NCI-H187 (cell line): ENCODE measurements at places on chromosomes 6 and 20.

DNA sequence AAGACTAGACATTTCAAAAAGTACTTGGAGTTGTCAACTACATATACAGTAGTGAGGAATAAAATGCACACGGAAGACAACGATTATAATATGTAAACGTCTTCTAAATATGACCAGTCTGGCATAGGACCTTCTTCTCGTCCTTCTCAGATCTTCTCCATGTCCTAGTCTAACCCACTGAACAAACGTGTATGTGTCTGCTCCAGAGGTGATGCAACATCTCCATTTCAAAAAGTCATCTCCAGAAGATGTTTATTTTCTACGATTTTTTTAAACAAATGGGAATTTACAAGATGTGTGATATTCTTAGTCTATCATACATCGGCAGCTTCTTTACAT, 89.9 kb downstream of the GPX5 start:
- DNase-seq = no peak

DNA sequence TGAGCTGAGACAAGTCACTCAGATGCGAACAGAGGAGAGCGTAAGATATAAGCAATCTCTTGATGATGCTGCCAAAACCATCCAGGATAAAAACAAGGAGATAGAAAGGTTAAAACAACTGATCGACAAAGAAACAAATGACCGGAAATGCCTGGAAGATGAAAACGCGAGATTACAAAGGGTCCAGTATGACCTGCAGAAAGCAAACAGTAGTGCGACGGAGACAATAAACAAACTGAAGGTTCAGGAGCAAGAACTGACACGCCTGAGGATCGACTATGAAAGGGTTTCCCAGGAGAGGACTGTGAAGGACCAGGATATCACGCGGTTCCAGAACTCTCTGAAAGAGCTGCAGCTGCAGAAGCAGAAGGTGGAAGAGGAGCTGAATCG, 9.5 kb upstream of the SNRNP48 start:
- DNase-seq = no peak

DNA sequence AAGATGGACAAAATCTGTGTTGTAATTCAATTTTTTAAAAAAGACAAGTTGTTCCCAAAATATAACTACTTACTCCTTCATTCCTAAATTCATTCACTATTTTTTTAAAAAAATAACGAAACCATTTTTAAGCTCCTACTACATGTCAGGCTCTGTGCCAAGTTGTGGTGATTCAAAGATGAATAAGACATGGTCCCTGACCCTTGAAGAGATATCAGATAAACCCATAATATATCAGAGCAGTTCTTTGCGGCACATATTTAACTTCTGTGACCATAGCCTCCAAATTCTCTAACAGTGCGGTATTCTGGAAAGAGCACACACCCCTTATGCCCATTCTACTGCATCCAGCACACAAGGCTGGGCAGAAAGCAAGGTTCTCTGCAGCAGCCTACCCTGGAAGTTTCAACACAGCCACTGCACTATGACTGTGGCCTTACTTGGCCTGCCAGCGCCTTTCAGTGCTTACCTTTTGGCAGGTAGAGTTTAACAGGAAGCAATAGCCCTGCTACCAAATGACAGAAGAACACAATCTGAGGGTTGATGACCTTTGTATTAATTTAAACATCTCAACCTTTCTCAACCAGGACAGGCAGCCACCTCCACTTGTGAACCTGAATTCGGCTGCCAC, 406.5 kb downstream of the BTBD9 start:
- no peak for DNase-seq

DNA sequence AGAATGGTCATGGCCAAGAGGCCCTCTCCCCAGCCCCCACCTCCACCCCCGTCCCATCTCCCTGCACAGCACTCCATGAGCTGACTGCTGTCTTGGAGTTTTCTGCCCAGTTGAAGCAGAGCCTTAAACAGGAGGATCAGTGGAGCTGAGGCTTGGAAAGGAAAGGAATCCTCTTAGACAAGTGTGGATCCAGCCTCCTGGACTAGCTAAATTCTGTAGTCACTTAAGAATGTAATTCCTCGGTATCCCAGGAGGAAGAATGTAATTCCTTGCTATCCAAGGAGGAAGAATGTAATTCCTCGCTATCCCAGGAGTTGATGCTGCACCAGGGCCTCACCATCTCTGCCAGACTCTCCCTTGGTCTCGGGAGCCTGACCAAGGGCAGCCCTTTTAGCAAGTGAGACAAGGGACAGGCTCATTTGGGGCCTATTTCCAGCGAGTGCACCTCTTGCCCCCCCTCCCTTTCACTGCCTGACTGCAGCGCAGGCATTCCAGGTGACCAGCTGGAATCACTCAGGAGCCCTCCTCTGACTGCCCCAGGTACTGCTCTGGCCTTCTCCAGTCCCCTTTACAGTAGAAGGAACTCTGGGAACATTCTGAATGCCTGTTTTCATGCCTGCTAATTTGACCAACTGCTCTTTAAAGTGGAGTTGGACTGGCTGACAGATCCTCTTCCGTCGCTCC, 76.2 kb downstream of the TCP11 start:
- DNase-seq = no peak

DNA sequence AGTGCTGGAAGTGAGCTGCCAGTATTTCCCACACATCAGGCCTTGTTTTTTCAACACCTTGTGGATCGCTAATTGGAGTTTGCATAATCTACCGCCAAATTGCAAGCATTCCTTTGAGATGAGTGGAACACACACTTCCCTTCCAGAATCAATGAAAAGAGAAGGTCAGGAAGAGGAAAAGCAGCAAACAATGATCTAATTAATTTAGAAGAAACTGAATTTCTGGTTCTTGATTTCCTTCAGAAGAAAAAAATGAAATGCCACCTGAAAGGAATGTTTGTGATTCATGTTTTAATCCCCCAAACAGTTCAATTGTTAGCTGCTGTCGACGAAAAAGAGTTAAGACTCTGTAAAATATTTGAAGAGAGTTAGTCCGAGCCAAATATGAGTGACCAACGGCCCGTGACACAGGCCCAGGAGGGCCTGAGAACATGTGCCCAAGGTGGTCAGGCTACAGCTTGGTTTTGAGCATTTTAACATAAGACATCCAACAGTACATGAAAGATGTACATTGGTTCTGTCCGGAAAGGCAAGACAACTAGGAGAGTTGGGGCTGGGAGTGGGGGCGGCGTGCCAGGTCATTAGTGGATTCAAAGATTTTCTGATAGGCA, 182.3 kb downstream of the MTFR2 start:
- DNase-seq = no peak

GRCh38 chr20:1160991-1161390, 23.8 kb downstream of the TMEM74B start:
- DNase-seq = no peak

GRCh38 chr6:106451439-106451838, 90.9 kb downstream of the CRYBG1 start:
- DNase-seq = no peak

- no peak for DNase-seq
These were observed 60.5 kb upstream of the SRSF6 start for GRCh38 chr20:43397147-43397546.

DNA sequence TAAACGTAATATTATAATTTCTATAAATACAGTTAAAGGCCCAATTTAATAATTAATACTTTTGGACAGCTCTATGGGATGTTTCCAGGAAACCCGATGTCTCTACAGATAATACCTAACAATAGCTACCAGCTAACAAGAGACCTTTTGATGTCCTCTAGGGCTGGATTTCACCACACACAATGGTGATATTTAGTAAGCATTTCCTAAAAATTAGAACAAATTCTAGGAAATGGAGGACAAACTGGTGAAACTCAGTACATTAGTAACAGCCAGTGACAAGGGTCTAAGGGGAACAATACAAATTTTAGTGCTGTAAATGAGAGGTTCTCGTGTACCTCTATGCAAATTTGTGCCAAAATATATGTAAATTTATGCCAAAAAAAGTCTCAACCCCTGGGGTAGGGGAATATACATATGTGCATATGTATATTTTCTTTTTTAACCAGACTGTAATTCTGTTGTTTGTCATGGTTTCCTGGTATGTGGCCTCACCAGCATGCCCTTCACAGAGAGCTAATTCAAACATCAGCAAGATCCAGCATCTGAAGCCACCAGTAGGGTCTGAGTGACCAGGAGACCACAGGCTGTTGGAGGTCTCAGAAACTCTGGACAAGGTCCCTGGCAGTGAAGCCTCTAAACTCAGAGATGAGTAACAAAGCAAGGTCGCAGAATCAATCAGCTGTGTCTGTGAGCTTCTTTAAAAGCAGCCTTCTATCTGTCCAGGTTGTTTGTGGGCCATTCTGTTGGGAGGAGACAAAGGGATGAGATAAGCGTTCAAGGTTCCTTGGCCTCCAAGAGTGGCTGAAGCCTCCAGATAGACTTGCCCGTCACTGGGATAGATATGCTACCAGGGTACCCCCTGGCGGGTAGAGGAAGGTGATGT, 235.1 kb upstream of the RREB1 start:
- DNase-seq = no peak

- DNase-seq = no peak
These were observed 1.6 kb upstream of the PBOV1 start for GRCh38 chr6:138219901-138220300.

- no peak for DNase-seq
These were observed 39.2 kb upstream of the TXLNB start for GRCh38 chr6:139330826-139331500.

GRCh38 chr6:63819831-63820230, 184.2 kb downstream of the PHF3 start:
- no peak for DNase-seq

- DNase-seq = no peak
These were observed 18.8 kb upstream of the ITCH start for GRCh38 chr20:34344238-34344637.

DNA sequence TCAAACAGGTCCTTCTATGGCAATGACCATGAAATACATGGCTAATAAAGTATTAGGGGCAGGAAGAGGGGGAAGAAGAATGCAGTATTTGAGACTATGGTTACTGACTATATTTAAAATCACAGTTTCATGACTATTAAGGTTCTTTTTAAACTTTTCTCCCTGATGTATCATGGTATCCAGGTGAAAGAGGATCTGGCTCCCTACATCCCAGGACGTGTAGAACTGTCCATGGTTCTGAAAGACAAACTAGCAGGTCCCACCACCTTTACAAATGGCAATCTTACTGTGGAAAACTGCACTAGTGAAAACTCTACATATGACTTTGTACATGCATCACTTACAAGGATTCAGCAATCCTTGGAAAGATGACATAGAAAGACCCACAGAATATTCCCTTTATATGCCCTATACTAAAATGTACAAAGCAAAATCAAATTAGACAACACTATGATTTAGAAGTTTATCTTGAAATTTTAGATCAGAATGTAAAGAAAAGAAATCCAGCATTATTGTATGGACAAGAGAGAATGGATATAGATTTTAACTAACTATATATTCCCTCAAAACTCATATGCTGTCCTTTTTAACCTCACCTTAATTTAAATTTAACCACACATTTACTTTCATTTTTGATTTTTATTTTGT, 33.5 kb downstream of the RPP21 start:
- no peak for DNase-seq

- DNase-seq = no peak
These were observed 43.3 kb upstream of the MRPS10 start for GRCh38 chr6:42260972-42261371.

- DNase-seq = no peak
These were observed 18.0 kb downstream of the HFE start for GRCh38 chr6:26105109-26105730.

DNA sequence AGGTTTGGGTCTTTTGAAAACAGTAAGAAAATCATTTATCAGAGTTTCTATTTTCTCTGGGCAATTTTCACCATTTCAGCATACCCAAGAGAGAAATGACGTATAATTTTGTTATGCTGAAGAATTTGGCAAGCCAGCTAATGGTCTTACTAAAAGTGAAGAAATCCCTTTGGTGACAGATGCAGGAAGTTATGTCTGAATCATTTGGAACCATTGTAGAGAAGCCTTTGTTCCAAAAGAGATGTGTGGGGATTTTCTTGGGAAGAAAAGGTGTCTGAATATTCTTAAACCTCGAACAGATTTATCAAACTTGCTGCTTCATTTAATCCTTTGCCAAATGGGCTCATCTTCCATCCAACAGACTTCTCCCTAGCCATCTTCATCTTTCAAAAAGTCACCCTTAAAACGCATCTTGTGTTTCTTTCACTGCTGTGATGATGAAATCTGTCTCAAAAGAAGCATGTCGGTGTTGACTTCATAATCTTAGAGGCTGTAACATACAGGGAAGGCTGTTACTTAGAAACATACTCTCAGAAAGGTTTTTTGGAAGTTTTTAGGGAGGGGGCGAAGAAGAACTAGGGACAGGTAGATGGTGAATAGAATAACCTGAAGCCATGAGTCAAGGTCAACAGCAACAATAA, 39.5 kb downstream of the CITED2 start:
- DNase-seq = no peak

GRCh38 chr6:31651602-31652191, 764 bp downstream of the BAG6 start:
- DNase-seq = no peak

DNA sequence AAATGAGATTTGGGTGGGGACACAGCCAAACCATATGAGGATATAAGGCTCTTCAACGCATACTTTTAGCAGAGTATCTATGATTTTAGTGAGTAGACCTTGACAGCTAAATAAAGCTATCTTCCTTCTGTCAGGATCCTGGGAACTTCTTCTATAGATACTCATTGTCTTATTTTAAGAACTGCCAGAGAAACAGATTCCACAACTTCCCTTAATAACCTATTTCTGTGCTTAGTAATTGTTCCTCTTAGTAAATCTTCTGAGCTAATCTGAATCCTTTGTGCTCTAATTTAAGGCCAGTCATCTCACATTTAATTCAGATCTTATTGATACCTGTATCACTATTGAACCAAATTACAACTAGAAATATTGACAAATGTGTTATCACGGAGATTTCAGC, 64.0 kb upstream of the CEP85L start:
- no peak for DNase-seq

DNA sequence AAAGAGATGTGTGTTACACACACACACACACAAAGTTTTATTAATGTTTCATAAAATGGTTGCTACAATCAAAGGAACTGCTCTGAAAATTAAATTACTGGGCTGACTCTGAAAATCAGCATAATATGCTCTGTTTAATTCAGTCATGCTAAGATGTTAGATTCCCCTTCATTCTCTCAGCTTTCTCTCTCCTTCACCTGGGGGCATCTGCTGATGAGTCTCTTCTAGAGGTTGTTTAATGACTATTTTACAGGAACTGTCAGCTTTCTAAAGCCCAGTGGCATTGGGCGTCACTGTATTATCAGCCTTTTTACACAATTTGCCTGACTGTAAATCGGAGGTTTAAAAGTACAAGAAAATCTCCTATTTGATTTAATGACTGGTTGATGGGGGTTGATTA, 559.7 kb upstream of the POU3F2 start:
- no peak for DNase-seq

DNA sequence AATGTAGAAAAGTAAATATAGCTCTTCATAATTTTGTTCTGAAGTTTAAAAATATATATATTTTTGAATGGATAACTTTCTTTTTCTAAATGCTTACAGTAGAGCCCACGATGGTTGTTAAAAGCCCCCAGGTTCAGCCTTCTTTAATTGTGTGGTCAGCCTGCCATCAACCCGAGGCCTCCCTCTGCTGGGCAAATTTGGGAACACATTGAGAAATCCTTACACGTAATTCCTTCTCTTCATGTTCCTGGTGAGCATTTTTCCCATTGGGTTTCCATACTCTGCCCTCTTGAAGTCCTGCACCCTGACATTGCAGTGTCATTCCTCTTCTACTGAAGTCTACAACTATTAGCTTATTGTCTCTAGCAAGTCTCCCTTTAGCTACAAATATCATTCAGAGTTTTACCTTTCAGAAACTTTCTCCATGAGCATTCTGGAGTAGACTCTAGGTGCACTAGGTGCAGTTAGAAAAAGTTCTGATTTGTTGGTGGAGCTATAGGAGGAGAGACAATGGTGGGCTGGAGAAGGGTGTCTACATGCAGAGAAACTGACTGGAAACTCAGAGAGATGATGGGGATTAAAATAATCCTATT, 40.6 kb downstream of the TRIM38 start:
- peak; percentile 19 for DNase-seq
